Urinary bladder (tissue), 4 donors: ENCODE measurements at places on chromosomes 5 and 9. TPM values are rescaled to one million over a fixed set of nuclear protein-coding genes. Genes with fewer than 3 reads are reported as not detected.

Gene GPR150
- total RNA-seq: not detected

DNA sequence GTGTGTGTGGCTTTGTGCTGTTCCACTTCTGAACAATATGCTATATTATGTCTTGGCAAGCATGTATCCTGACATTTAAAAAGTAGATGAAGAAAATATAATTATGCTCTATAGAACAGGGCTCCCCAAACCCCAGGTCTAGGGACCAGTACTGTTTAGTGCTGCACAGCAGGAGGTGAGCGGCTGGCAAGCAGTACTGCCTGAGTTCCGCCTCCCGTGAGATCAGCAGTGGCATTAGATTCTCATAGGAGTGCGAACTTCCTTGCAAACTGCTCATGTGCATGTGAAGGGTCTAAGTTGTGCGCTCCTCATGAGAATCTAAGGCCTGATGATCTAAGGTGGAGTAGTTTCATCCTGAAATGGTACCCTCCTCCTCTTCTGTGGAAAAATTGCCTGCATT is 979.1 kb upstream of the CTNND2 start:
- no peak for DNase-seq

GRCh38 chr5:42811591-42812446 is at the start of gene SELENOP:
SELENOP (minus strand) TSS chr5:42811892; CDS start chr5:42808353, 3,539 bp downstream.
- peak; percentile 86 for DNase-seq

Gene GZMA
- 1.4 TPM for total RNA-seq

GRCh38 chr5:134569758-134570364 is 44.4 kb downstream of the JADE2 start:
- DNase-seq: no peak

GRCh38 chr5:68447136-68447929 is 231.8 kb downstream of the PIK3R1 start:
- no peak for DNase-seq
